ENCODE measurements at places on chromosomes 6 and 20.

GRCh38 chr20:62726716-62727583 is 18.3 kb downstream of the NTSR1 start:
- DNase-seq, result no peak

DNA sequence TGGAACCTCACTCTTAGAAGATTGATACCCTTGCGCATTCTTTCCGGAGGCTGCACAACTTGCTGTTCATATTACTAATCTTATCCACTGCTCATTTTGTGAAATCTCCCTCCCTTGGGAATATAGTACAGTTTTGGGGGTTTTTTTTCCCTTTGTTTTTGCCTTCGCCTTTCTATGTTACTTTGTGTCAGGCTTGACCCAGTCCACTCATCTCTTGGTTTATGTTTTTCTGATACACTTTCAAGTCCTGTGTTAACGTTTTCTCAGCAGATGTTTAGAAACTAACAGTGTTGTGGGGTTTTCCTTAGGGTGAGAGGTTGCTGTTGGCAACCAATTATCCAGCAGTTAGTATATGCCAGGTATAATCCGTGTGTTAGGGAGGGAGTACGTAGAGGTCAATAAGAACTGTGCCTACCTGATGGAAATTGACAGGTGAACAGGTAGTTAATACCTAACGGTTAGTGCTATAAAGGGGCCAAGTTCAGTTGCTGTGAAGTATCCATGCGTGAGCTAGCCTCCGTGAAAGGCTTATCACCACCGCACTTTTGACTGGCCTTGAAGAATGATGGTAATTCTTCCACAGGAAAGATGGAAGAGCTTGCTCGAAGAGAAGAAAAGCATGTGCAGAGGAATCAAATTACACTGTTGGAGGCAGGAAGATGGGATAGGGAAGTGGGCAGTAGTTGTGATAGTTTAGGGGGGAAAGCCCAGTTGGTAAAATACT is 1.4 kb downstream of the NFYA start:
- DNase-seq, result no peak

DNA sequence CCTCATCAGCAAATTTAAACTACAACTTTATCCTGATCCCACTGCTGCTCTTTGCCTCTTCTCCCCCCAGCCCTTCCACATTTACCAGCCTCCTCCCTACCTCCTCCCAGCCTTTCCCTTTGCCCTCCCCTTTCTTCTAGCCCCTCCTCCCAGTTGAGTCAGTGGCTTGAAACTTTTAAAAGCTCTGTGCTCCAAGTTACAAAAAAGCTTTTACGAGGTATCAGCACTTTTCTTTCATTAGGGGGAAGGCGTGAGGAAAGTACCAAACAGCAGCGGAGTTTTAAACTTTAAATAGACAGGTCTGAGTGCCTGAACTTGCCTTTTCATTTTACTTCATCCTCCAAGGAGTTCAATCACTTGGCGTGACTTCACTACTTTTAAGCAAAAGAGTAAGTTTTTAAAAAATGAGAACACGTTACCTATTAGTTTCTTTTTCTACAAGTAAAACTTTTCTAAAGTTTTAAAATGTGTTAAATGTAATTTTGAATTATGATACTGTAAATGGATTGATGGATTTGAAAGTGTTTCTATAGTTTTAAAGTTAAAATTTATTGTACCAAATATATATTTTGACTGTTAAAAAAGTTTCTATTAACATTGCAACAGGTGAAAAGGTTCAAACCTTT is at the start of gene GJA1:
GJA1 (plus strand) TSS at position 203 of the 626 bp plus-strand sequence. CDS start 11,202 bp downstream, outside the sequence.
- DNase-seq, result peak; percentile 84

GRCh38 chr6:22657352-22657980 is 88.1 kb downstream of the HDGFL1 start:
- no peak for DNase-seq

GRCh38 chr20:14343491-14344065 is 6.2 kb upstream of the FLRT3 start:
- no peak for DNase-seq
